ENCODE measurements at places on chromosomes 11 and 22. TPM values are rescaled to one million over a fixed set of nuclear protein-coding genes. Genes with fewer than 3 reads are reported as not detected.
A peak's percentile ranks its signal among the peaks of the same experiment; 100 is the strongest.

DNA sequence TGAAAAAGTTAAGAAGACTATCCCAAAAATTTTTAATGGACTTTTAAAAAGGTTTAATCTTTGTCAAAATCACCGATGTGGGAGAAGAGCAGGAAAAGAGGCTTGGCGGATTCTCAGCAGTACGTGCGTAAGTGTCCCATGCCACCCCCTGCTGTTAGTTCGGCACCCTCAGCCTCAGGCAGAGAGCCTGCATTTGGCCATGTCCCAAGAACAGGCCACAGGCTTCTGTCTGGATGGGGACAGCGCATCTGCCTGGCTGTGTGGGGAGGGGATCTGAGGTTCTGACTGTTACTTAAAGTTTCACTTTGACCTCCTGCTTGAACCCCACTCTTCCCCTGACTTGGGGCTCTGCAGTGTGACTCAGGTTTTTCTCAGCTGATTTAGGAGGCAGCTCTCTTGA, 35.3 kb downstream of the EXT2 start:
- no peak overlapping the region for H3K27ac ChIP-seq
- H3K4me3 ChIP-seq = no peak overlapping the region
- no peak for DNase-seq

The SNX32 gene
- total RNA-seq = 2.9 TPM

The C11orf87 gene
- 0.23 TPM for total RNA-seq

DNA sequence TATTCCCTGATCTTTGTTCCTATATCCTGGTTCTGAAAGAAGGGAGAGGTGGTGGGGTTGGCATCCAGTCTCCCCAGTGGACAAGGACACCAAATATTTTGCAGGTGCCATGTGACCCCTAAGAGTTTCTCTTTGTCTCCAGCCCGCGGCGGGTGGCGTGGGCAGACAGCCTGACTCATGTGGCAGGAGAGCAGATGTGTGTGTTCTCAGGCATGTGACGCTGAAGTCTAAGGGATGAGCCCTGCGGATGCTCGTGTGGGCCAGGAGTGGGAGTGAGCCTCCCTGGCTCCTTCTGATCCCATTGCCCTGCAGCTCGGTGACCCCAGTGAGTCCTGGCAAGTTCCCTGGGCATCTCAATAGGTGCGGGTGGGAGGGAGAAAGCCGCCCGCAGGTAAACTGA, 94.8 kb upstream of the TBCEL start:
- no peaks in the 10 kb centered on the region for H3K27me3 ChIP-seq
- DNase-seq = no peak
- H3K4me3 ChIP-seq = no peak overlapping the region

DNA sequence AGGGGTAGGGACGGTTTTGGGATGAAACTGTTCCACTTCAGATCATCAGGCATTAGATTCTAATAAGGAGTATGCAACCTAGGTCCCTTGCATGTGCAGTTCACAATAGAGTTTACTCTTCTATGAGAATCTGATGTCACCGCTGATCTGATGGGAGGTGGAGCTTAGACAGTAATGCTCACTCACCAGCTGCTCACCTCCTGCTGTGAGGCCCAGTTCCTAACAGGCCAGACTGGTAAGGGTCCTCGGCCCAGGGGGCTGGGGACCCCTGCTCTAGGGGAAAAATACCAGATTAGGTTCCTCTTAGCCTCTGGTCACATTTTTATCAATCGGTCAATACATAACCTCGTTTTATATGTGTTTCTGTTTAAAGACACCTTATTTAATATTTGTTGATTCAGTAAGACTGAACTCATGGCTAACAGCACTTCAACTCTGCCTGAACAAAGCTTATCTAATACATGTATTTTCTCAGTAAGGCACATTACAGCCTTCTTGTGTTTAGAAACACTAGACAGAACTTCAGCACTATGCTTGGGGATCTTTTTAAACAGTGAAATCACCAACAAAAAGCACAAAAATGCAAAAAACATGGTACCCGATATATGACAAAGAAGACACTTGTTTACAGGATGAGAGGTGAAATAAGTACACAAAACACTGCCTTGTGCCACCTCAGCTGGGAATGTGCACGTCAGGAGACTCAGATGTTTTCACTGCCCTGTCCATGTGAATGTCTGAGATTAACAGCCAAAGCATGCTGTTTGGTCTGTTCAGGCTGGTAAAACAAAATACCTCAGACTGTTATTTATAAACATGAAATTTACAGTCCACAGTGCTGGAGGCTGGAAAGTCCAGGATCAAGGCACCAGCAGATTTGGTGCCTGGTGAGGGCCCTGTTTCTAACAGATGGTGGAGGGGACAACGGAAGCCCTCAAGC, 107.5 kb downstream of the USP35 start:
- H3K36me3 ChIP-seq = no peaks in the 10 kb centered on the region
- no peaks in the 10 kb centered on the region for H3K4me1 ChIP-seq
- no peak overlapping the region for H3K27ac ChIP-seq
- peak; percentile 16 for DNase-seq
- H3K27me3 ChIP-seq = no peaks in the 10 kb centered on the region

DNA sequence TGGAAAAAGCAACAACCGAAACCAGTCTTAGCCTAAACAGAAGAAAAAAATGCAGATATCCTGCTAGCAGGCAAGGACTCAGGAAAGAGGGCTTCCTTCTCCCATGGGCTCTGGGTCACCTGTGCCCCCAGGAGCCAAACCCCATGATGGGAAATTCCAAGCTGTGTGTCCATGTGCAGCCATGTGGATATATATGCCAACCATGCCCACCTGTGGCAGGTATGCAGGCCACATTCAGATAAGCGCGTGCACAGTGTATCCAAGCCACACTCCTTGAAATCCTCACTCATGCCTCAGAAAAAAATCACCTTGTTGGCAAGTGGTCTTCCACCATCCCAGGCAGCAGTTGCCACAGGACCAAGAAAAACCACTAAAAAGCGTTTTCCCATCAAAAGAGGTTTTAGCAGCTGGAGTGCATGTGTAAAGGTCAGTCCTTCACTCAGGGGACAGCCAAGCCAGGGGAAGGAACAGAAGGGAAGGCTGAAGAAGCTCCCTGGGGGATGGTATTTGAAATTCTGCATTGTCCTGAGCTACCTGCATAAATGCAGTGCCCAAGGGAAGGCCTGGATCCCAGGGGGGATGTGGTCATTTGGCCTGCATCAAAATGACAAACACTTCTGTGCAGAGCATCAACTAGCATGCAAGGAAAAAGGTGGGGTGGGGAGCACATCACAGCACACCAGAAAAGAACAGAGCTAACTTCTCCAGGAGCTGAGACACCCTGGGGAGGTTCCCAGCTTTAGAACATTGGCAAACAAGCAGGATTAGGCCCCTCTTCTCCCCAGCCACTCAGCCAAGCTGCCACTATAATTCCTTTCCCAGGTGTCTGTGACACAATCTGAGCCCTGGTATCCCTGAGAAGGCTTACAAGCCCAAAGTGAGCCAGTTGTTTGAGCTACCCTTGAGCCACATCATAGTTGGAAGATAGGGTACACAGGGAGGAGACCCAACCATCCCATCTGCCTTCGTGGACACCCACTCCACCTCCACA, 76.2 kb downstream of the GALNT18 start:
- no peaks in the 10 kb centered on the region for H3K27me3 ChIP-seq
- peaks cover 23% of the 10 kb centered on the region for H3K4me1 ChIP-seq
- no peak for DNase-seq
- 0 out of 2 replicates have a peak overlapping the region, but pooled peaks have one; percentile 6 for H3K27ac ChIP-seq
- H3K36me3 ChIP-seq = no peaks in the 10 kb centered on the region

- no peaks in the 10 kb centered on the region for H3K27me3 ChIP-seq
- DNase-seq = no peak
- no peaks in the 10 kb centered on the region for H3K36me3 ChIP-seq
- H3K27ac ChIP-seq = no peak overlapping the region
These were observed 555.0 kb downstream of the MN1 start for GRCh38 chr22:27246558-27246957.

- H3K4me1 ChIP-seq = peaks cover 20% of the 10 kb centered on the region
- H3K27me3 ChIP-seq = no peaks in the 10 kb centered on the region
- no peaks in the 10 kb centered on the region for H3K36me3 ChIP-seq
- peak overlapping the region; percentile 46 for H3K4me3 ChIP-seq
These were observed 609.9 kb downstream of the BUD13 start for GRCh38 chr11:116162886-116163230.

The TPH1 gene
- total RNA-seq = 0.11 TPM

The OR8A1 gene
- not detected for total RNA-seq

DNA sequence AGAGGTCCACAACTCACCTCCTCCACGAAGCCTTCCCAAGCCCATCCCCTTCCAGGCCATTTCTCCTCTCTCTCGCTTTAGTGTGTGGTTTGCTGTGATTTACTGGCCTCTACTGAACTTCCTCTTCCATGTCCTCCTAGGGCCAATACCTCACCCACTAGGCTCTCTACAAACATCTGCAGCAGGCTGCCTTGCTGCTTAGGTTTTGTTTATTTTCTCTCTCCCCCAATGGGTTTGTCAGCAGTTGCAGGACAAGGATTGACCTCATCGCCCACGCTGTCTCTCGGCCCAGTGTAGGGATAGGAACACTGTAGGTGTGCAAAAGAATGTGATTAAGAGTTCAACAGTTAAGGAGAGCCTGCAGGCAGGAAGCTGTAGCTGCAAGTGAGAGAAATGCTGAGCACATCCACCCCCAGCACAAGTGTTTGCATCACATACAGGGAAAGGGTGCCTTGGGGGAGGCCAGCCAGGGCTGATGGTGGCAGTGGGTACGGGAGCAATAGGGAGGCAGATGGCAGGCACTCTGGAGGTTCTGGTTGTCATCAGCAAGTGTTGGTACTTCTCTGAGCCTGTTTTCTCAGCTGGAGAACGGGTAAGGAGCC, 1.4 kb downstream of the PC start:
- H3K36me3 ChIP-seq = peaks cover 2% of the 10 kb centered on the region
- H3K4me3 ChIP-seq = peak overlapping the region; percentile 87
- peaks cover 17% of the 10 kb centered on the region for H3K27me3 ChIP-seq
- H3K27ac ChIP-seq = peak overlapping the region; percentile 94
- DNase-seq = no peak
- peaks cover 26% of the 10 kb centered on the region for H3K4me1 ChIP-seq

- H3K36me3 ChIP-seq = peaks cover 62% of the 10 kb centered on the region
- no peaks in the 10 kb centered on the region for H3K4me1 ChIP-seq
- H3K27me3 ChIP-seq = no peaks in the 10 kb centered on the region
- H3K4me3 ChIP-seq = no peak overlapping the region
- DNase-seq = no peak
These were observed 55.8 kb downstream of the CABIN1 start for GRCh38 chr22:24066865-24067264.

DNA sequence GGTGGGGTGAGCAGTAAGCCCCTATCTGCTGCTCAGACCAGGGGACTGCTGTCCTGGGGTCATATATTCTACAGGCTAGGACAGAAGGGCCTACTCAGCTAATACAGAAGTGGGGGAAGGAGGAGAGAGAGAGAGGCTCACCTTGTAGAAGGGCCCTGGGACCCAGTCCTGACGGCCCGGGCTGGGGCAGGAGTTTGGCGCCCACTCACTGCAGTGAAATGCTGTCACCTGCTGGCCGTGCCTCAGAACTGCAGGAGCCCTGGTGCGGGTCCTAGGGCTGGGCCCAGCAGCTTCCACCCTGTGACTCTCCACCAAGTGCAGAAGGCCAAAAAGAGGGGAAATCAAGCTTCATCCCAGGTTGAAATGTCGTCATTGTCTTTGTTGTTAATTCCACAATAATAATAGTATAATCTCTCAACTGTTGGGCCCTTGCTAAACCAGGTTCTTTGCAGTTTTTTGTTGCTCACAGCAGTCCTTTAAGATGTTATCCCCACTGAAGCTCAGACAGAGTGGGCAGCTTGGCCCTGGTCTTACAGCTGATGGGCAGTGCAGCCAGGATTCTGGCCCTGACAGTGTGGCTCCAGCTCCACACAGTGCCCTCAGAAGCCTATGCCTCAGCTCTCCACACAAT, 29.6 kb downstream of the TRIM29 start:
- H3K4me3 ChIP-seq = no peak overlapping the region
- DNase-seq = peak; percentile 86
- no peaks in the 10 kb centered on the region for H3K36me3 ChIP-seq
- H3K27me3 ChIP-seq = no peaks in the 10 kb centered on the region

GRCh38 chr11:14342906-14343305, 16.1 kb downstream of the RRAS2 start:
- peaks cover 2% of the 10 kb centered on the region for H3K36me3 ChIP-seq
- H3K4me3 ChIP-seq = no peak overlapping the region
- DNase-seq = no peak
- peaks cover 70% of the 10 kb centered on the region for H3K4me1 ChIP-seq
- peak overlapping the region; percentile 98 for H3K27ac ChIP-seq

- peaks cover 3% of the 10 kb centered on the region for H3K4me1 ChIP-seq
- H3K36me3 ChIP-seq = no peaks in the 10 kb centered on the region
- H3K4me3 ChIP-seq = no peak overlapping the region
- H3K27ac ChIP-seq = no peak overlapping the region
- no peak for DNase-seq
- no peaks in the 10 kb centered on the region for H3K27me3 ChIP-seq
These were observed 50.4 kb downstream of the TPCN2 start for GRCh38 chr11:69099180-69099579.

DNA sequence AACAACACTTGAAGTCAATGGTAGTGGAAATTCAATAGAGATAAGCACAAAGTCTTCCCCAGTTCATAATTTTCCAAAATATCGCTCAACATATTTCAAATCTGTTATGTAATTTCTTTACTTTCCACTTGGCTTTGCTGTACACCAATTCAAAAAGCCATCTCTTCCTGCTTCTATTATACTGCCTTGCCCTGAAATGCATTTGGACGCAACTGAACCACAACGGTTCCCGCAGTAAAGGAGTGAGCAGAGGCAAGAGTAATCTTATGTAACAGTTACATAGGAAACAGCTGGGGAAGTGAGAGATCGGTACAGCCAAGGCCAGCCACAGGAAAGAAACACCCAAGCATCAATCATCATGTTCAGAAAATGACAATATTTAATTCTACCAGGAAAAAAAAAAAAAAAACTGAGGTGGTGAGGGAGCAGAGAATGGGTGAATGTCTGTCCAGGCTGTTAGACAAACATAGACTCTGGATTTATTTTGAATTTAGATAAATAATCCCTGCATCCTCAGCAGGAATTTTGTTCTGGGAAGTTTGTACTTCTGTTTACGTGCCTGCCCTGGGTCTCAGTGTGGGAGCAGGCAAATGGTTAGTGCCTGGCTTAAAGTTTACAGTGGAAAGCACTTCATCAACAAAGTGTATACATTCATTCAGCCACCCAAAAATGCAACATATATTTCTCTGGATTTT, 392.2 kb downstream of the ETS1 start:
- H3K27me3 ChIP-seq = no peaks in the 10 kb centered on the region
- H3K36me3 ChIP-seq = no peaks in the 10 kb centered on the region
- H3K27ac ChIP-seq = no peak overlapping the region
- H3K4me1 ChIP-seq = no peaks in the 10 kb centered on the region
- H3K4me3 ChIP-seq = no peak overlapping the region

The OR5P2 gene
- not detected for total RNA-seq

Measured in WTC11 (cell line).